ENCODE measurements at places on chromosomes 4 and X.

DNA sequence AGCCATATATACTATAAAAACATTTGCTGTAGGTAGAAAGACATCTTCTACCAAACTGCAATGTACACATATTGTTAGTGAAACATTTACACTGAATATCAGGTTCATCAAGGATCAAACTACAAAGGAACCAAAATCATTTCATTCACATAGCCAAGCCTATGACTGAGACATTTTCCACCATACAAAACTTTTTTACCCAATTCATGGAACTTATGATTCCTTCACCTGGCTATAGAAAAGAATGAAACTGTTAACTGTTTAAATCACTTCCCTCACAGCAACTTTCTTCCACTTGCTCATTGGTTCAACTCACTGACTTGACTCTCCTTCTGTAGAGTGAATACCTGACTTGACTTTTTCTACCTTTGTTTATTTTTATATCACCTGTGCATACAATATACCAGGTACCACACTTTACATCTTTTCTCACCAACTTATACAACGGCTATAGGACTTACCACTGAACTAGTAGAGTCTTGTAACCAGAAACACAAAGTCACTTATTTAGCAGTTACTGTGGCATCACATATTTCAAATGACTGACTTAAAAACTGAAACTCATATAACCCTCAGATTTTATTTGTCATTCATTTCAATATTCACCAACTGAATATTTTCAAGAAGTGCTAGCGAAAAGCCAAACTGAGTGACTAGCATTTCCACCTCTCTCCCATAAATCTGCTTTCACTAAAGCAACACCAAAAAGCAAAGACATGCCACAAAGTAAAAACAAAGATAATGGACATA lies 30.9 kb downstream of the CAMK2D start:
- DNase-seq: no peak

DNA sequence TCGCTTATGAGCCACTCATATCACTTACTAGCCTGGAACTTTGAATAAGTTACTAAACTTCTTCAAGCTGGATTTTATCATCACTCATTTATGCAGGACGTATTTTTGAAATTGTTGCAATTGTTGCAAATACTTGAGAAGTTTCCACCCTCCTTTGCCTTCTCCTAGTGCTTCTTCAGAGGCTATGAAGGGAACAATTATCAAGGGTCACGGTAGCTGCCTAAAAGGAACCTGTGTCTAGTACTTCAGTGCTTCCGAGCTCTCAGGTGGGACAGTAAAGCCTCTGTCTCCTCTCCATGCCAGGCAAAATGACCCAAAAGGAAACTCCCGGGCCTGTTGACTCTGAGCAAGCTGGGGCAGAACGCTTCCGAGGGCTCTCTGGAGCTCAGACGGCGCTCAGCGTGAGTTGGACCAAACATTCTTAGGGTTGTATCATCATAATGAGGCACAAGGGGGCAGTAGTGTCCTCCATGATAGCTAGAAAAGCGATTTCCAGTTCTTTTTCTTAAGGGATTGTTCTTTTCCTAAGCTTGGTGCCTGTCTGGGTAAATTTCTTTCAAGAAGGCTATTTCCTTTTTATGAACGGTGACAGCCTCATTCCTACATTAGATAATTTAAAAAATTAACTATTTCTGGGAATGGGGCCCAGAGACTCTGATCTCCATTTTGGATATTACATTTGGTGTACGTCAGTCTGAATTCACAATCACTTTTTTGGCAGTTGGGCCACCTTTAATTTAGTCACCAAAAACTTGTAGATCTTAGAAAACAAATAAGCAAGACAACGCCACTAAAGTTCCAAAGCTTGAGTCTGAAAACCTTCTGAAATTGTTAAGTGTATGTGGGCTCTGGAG lies 73.1 kb downstream of the PACRGL start:
- peak; percentile 47 for DNase-seq

DNA sequence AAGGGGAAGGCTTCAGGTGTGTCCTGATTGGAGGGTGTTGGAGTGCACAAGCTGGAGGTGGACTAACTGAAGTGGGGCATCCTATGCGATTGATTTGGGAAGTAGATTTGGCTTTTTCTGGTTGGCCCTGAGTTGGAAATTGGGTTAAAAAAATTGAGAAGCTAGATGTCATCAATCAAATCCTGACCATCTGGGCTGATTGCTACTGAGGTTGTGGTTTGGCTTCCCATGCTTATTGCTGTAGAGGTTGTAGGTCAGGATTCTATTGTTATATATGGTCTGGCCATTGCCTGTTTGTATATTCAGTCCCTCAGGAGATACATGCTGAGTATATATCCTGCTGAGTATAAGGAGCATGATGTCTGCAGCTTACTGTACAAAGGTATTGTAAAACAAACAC lies 7.7 kb upstream of the ZNF81 start:
- no peak for DNase-seq

DNA sequence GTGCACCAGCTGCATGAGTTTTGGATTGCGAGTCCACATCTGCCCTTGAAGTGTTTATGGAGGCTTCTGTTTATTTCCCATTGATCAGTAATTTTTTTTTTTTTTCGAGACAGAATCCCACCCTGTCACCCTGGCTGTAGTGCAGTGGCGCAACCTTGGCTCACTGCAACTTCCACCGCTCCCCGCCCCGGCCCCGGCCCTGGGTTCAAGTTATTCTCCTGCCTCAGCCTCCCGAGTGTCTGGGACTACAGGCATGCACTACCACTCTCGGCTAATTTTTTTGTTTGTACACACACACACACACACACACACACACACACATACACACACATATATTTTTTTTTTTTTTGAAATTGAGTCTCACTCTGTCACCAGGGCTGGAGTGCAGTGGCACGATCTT lies 46.1 kb downstream of the SMAD1 start:
- DNase-seq: no peak

DNA sequence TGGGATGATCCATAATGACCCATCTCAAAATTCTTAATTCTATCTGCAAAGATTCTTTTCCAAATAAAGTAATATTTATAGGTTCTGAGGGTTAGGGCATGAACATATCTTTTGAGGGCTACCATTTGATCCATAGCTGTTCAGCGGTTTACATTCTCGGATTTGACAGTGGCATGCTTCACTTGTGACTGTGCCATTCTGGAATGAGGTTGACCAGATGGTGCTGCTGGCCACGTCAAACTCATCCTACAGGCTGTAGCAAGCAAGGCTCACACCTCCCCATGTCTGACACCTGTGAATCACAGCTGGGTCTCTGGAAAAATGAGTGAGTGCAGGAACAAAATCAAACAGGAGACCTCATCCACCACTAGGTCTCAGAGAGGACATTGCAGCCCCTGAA lies 280.5 kb downstream of the DHRSX start:
- no peak for DNase-seq

DNA sequence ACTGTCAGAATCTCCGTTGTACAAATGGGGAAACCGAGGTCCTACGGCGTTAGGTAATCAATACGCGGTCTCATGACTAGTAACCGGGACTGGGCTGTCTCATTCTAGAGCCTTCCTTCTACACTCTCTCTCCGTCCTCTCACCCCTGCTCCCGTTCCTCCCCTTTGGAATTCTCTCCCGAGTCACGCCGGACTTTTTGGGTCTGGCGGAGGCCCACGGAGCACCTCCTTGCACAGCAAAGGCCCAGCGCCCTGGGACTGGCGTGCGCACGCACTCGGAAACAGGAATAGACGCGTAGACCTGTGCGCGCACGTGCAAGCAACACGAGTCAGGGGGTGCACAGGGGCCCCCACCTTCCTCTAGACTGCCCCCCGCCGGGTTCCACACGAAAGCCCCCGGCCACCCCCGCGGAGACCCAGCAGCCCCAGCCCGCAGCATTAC lies 361 bp downstream of the QDPR start:
- peak; percentile 62 for DNase-seq

DNA sequence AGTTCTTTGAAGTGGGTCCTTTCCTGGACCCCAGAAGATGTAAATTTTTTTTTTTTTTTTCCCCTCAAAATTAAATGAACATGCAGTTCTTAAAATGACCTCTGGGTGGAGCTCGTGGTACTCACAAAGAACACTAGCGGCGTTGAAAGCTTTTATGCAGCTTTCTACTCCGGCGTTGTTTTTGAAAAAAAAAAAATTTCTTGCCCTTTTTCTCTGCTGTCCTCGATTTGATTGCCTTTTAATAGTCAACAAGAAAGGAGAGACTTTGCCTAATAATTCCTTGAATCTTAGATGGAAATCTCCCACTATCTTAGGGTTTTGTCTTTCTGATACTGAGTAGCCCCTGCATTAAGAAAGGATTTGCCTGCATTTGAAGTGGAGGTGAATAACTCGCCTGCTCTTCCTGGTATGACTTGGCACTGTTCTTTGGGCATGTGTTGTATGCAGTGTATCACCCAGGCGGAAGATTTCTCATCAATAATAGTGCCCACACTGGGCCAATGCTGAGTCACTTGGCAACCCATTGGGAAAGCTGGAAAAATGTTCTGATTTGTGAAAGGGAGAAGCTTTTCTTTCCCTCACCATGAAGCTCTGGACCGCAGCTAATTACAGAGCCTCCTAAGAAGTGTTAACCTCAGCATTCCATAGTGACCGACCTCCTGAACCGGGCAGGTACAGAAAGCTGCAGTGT lies 104.0 kb downstream of the PHEX start:
- DNase-seq: no peak

DNA sequence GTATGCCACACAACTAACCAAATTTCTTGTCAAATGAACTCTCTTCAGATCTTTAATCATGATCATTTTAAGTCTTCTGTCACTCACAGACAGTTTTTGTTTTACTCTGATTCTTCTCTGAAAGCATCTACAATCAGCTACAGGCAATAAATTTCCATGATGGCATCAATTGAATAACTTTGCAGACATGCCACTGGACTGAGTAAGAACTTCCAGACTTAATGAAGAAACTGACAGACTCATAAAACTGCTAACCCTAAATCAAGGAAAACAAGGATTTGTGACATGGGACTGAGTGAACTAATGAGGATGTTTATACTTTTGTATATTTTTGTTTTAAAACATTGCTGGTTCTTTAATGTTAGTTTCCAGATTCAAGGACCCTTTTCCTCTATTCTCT lies 5.5 kb upstream of the PPP1R2C start:
- DNase-seq: no peak

GRCh38 chrX:131322651-131323050 lies 33.5 kb upstream of the IGSF1 start:
- no peak for DNase-seq

DNA sequence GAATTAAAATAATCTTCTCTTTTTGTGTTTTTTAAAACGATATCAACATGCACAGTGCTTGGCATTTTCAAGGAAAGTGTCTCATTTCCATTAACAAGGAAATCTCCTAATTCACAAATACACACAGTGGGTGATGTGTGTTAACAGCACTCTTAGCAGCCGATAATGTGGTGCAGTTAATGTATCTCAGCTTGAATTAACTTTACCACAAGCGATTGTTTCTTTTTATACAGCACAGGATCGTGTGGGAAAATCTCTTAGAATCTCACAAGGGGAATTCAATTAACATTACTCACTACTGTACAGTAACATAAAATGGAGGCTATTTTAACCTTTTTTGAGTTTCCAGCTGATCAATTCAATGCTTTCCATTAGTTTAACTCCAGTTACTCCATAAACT lies 1841.9 kb downstream of the STIM2 start:
- no peak for DNase-seq

- no peak for DNase-seq
Observed at GRCh38 chr4:3385711-3386420, 55.9 kb upstream of the HGFAC start.

GRCh38 chr4:8345053-8345945 lies 75.7 kb downstream of the HTRA3 start:
- no peak for DNase-seq

- DNase-seq: no peak
Observed at GRCh38 chr4:118985170-118986000, 96.7 kb downstream of the SYNPO2 start.

DNA sequence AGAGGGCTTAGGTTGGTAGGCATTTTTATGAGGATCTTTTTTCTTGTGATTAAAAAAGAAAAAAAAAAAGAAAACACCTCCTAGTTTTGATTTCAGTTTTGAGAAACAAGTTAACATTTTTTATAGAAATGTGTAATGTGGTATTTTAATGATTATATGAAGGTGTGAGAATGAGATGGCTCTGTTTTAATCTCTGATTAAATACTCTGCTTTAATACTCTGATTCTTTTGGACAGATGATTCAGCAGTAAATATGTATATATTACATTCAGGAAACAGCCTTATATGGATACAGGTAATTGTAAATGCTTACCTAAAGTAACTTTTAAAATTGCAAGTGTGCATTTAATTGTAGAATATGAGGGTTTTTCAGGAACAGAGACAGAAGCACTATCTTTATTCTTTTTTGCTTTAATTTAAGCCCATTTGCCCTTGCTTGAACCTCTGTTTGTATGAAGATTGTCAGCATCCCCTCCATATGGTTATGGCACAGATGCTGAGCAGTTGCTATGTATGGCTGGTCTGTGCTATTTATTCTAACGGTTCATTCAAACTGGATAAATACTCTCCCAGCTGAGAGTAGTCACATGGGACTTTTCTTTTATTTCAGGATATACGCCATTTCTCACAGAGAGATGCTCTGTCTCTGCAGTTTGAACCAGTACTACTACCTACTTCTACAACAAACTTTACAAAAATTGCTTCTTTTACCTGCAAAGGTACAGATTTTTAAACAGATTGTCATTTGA lies 101.0 kb upstream of the TLR2 start:
- DNase-seq: no peak

DNA sequence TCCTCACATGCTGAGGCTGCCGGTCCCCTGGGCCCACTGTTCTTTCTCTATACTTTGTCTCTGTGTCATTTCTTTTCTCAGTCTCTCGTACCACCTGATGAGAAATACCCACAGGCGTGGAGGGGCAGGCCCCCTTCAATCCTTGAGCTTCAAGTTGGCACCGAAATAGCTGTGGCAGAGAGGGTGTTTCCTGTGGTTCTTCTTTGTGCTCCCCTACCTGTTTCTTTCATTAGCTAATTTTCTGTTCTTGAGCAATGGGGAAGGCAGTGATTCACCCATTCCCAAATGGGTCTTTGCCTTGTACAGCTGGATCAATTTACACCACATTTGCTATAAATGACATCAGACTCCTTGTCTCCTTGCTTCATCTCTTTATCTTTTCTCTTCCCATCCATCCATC lies 2.1 kb upstream of the CYSLTR1 start:
- DNase-seq: no peak

DNA sequence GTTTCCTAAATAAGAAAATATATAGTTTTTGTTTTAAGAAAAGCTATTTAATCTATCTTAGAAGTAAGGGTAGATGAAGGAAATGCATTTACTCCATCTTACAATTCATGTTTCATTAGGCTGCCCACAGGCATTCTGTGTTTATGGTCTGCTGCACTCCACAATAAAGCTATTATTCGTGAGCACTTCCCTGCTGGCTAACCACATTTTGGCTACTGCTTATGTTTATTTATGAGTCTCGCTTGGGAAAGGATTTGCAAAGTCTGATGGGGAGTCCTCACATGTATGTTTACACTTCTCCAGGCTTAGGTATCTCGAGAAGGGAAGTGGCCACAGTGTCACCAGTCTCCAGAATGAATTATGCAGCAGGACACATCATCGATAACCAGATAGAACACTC lies 260.8 kb upstream of the VCX start:
- no peak for DNase-seq
